ENCODE measurements at places on chromosomes 7 and 10.

DNA sequence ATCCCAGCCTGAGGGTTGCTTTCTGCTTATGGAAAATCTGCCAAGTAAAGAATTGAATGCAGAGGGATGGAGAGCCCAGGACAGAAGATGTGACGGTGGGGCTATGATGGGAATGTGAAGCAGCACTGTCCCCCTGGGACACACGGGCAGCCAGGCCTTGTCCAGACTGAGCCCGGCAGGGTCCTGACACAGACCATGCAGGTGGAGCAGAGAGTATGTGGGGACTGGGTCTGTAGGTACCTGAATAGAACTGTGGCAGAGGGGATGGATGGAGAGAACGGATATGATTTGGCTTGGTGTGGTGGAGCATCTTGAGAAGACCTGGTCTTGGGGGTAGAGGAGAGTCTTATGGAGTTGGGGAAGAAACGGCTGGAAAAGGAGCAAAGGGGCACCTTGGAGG lies 732 bp upstream of the LRRC18 start:
- DNase-seq = no peak

GRCh38 chr10:32005050-32005449 lies 51.2 kb downstream of the KIF5B start:
- no peak for DNase-seq

GRCh38 chr10:77879710-77880109 lies 46.8 kb downstream of the DLG5 start:
- DNase-seq = no peak

GRCh38 chr10:102677331-102678067 lies 33.2 kb downstream of the TRIM8 start:
- DNase-seq = no peak

DNA sequence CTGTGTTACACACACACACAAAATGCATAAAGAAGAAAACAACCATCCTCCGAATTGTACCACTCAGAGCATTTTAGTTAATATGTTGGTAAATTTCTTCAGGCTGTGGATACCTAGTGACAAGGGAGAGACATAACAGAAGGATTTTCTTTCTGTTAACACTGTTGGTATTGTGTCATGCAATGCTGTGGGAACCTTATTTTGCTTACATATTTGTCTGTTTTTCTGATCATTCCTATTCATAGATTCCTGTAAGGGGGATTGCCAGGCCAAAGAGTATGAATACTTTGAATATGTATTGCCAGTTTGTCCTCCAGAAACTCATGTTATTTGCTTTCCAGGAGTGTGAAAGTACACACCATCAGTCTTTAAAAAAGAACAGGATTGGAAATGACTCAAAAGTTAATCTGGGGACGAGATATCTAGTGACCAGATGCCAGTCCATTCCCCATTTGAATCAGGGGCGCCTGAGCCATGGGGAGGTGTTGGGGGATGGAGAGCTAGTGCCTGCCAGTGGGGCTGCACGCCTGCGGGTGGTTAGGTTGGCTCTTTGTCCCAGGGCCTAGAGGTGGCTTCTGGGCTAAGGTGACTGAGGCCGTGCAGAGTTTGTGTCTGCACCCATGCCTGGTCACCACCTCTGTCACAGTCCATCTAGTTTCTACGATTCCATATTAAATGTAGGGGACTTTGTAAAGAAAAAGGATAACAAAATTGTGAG lies 142.0 kb downstream of the PTPN20 start:
- no peak for DNase-seq

DNA sequence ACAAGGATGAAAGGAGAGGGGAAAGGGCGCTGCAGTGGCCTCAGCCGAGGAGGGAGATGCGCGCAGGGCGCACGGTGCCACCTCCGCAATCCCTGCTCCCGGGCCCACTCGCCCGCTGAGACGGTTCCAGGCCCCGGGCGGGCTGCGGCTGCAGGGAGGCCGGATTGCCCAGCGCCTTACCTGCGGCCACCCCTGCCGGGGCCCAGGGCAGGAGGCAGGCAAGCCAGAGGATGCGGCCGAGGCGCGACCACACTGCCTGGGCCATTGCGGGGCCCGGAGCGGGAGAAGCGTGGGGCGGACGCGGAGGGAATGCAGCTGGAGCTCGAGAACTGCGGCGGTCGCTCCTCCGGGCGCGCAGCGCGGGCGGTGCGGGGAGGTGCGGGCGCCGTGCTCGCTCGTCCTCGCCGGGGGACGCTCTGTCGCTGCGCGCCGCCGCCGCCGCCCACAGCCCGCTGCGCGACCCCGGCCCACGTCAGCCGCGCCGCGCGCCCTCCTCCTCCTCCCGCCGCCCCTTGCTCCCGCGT lies at the start of gene TMEM130:
Gene TMEM130 (minus strand): TSS at position 418 of the 524 bp plus-strand sequence. CDS start 153 bp downstream, at position 265.
- no peak for DNase-seq

- DNase-seq = peak; percentile 38
Observed at GRCh38 chr7:151016942-151017341, 7.4 kb downstream of the ATG9B start.

- peak; percentile 74 for DNase-seq
Observed at GRCh38 chr10:24706479-24707118, 17.1 kb downstream of the ARHGAP21 start.

DNA sequence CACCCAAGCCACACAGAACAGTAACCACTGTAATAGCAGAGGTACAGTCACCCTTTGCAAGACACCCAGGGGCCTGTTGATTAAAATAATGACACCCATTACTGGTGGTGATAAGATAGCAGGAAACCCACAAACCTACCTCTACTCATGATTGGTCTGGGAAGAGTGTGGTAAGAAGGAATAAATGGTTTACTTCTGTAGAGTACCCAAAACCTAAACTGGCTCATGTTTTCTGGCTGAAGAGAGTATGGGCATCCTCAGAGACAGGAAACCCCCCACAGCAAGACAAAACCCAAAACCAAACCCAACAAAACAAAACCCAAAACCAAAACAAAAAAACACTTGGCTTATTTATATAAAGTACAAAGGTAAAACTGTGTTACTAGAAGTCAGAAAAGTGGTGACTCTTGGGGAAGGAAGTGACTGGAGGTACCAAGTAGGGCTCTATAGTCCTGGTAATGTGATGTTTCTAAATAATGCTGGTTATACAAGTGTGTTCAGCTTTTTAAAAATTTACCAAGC lies 15.5 kb upstream of the DNAJB12 start:
- no peak for DNase-seq

GRCh38 chr10:4810092-4810491 lies 15.9 kb upstream of the AKR1E2 start:
- DNase-seq = no peak

GRCh38 chr7:80661729-80662128 lies 23.3 kb downstream of the CD36 start:
- no peak for DNase-seq

- DNase-seq = no peak
Observed at GRCh38 chr7:16627236-16627635, 18.3 kb downstream of the ANKMY2 start.

- no peak for DNase-seq
Observed at GRCh38 chr7:21317966-21318915, 109.6 kb upstream of the SP4 start.

GRCh38 chr7:98647326-98647725 lies 30.2 kb downstream of the NPTX2 start:
- DNase-seq = no peak

DNA sequence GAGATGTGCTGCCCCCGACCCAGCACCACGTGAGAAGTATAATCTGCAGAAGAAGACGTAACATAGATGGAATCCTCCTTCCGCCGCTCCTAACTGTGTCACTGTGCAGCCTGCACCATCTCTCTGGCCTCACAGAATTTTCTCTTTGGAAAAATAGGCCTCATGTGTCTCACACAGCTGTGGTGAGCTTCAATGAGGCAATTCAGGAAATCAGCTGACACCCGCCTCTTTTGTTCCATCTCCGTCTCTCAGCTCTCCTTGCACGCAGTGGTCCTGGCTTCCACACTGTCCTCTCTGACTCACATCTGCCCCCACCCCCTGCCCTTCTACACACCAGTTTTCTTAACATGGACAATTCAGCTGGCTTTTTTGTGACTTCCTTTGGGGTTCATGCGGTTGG lies 7.2 kb downstream of the C10orf90 start:
- no peak for DNase-seq

DNA sequence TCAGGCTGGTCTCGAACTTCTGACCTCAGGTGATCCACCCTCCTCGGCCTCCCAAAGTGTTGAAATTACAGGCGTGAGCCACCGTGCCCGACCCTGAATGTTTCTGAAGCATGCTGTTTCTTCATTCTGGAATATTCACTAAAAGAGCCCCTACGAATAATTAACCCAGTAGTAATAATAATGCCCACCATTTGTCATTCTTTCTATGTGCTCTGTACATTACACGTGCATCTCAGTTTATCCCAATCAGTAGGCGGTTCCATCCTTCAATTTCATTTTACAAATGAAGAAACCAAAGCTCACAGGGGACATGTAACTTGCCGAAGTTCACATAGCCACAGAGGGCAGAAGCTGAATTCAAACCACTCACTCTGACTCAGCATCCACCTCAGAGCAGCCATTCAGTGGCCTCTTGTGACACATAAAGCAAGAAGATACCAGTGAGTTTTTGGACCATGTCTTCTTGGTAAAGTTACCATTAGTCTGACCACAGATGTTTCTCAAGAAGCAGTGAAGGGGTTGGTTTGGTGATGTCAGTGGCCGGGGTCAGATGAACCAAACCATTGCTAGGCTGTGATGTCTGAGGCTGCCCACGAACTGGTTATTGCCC lies 71.9 kb upstream of the DUSP5 start:
- no peak for DNase-seq

DNA sequence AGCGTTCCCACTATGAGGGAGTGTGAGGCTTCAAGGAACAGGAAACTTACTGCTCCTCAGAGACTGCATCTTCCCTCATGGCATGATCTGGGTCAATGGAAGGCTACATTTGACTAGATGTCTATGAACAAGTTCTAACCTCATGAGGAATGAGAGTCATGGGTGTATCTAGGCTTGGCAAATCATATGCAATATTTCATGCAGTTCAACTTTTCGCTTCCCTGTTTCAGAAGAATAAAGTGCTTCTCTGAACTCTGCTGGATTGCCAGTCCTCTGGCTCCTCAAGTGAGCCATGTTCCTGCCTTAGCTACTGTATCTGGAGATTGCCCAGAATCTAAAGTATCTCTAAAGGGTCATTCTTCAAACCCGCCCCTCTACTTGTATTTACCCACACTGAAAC lies 54.3 kb upstream of the SEMA3A start:
- no peak for DNase-seq

GRCh38 chr10:3064423-3064822 lies 2.9 kb upstream of the PFKP start:
- no peak for DNase-seq

Data from RWPE2 (cell line).